ENCODE measurements at places on chromosomes 4 and X. TPM values are rescaled to one million over a fixed set of nuclear protein-coding genes. Genes with fewer than 3 reads are reported as not detected.

DNA sequence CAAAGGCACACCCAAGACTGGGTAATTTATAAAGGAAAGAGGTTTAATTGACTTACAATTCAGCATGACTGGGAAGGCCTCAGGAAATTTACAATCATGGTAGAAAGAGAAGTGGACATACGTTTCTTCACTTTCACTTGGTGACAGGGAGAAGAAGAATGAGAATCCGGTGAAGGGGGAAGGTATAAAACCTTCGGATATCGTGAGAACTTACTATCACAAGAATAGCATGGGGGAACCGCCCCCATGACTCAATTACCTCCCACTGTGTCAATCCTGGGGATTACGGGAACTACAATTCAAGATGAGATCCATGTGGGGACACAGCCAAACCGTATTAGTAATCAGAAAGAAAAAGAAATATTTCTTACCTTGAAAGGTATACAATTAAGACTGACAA lies 782.9 kb upstream of the HS3ST1 start:
- DNase-seq: no peak

- peak; percentile 57 for DNase-seq
Observed at GRCh38 chrX:69101683-69102251, 63.5 kb downstream of the PJA1 start.

DNA sequence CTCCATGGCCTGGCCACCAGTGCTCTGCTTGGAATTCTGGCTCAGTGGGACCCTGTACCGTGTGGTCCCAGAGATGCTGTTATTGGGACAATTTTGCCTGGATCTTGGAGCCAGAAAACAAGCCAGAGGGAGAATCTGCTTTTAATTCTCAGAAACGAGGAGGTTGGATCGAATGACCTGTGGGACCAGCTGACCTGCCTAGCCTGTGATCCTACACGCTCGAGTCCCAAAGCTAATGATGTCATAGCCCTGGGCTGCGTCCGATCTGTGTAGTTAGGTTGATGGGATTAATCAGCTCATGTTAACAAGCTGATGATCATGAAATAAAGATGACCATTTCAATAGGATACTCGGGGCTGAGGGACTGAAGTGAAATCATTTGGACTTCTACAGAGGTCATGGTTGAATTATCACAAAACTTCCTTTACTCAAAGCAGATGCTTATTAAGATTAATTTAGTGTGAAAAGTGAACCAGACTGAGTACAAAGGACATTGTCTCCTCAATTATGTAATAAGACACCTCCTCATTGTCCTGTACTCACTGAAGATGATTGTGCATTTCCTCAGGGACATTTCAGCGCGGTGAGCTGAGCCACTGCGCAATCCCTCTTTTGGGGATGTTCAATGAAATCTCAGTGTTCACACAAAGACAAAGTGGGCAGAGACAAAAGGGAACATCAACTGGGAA lies 51.9 kb upstream of the STX18 start:
- DNase-seq: no peak

TKTL1 gene
- total RNA-seq: 1.5 TPM

- peak; percentile 19 for DNase-seq
Observed at GRCh38 chr4:40307627-40308497, 27.3 kb upstream of the CHRNA9 start.

CBLL2 gene
- total RNA-seq: not detected

RWDD4 gene
- 18.5 TPM for total RNA-seq

GRCh38 chrX:19496711-19497110 lies 18.6 kb downstream of the MAP3K15 start:
- no peak for DNase-seq

DNA sequence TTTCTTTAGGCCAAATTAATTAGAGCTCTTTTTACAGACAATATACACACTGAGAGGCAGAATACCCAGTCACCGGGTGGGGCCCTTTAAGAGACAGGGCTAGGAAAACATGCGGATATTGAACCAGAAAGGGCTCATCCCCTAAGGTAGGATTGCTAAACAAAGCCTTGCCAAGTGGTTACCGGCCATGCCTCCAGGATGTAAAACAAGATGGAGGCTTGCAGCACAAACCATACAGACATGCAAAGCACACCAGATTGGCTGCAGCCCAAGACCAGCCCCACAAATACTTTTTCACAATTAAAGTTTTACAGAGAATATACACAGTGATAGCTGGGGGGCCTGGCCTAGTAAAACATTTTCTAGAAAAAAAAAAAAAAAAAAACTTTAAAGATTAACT lies 210.0 kb downstream of the KLHL4 start:
- no peak for DNase-seq

DNA sequence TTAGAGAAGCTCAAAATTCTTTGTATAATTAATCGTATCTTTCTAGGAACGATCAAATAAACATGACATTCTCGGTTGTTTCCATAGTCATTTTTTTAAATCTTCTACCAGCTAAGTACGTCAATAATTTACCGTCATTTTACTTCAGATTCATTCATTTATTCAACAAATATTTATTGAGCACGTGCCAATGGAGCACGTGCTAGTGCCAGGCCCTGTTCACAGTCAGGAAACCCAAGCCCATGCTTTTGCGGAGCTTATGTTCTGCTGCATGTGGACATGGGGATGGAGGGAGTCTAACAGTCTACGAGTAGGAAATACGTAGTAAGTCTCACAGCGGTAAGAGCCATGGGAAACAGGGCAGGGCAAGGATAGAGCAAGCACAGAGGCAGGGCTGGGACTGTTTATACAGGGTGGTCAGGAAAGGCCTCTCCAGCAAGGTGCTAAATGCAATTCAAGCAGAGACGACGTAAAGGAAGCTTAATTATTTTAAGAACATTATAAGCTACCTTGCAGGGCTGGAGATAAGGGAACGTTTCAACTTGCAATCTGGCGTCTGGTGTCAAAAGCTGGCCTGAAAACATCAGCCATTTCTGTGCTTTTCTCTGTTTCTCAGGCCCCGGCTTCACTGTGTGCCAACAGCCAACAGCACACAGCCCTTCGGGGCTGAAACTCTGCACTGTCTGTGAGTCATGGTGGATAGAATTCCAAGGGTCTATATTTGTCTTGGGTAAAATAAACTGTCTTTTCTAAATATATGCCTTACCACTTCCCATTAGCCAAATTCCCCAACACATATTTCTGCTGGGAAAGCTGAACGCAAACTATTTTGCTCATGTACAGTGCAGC lies 517.1 kb upstream of the ZFP42 start:
- DNase-seq: peak; percentile 18

TRAPPC11 gene
- 80.1 TPM for total RNA-seq

AREG gene
- total RNA-seq: 3.3 TPM

VCX gene
- total RNA-seq: not detected

TLR3 gene
- 13.2 TPM for total RNA-seq

GRCh38 chr4:59960143-59960542 lies 1240.0 kb upstream of the ADGRL3 start:
- no peak for DNase-seq

DNA sequence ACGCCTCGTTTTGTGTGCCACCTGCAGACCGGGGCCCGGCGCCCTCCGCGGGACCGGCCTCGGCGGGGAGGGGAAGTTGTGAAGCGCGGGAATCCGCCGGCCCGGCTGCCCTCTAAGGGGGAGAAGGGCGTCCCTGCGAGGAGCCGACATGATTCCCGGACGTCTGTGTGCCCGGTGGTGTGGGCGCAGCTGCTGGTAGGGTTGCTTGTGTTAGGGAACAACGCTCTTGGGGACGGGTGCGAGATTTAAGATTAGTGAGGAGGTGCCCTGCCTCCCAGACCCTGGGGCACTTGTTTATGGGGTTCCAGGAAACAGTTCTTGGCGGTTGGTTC lies 627 bp downstream of the CDKN2AIP start:
- no peak for DNase-seq

TEC gene
- total RNA-seq: 19.8 TPM

EFHC2 gene
- 8.3 TPM for total RNA-seq

RGN gene
- total RNA-seq: 7.1 TPM

ATOH1 gene
- not detected for total RNA-seq

CBR4 gene
- 32.1 TPM for total RNA-seq

ARHGAP10 gene
- total RNA-seq: 23.6 TPM

- peak; percentile 72 for DNase-seq
Observed at GRCh38 chr4:75919920-75920319, 17.7 kb upstream of the PPEF2 start.

DNA sequence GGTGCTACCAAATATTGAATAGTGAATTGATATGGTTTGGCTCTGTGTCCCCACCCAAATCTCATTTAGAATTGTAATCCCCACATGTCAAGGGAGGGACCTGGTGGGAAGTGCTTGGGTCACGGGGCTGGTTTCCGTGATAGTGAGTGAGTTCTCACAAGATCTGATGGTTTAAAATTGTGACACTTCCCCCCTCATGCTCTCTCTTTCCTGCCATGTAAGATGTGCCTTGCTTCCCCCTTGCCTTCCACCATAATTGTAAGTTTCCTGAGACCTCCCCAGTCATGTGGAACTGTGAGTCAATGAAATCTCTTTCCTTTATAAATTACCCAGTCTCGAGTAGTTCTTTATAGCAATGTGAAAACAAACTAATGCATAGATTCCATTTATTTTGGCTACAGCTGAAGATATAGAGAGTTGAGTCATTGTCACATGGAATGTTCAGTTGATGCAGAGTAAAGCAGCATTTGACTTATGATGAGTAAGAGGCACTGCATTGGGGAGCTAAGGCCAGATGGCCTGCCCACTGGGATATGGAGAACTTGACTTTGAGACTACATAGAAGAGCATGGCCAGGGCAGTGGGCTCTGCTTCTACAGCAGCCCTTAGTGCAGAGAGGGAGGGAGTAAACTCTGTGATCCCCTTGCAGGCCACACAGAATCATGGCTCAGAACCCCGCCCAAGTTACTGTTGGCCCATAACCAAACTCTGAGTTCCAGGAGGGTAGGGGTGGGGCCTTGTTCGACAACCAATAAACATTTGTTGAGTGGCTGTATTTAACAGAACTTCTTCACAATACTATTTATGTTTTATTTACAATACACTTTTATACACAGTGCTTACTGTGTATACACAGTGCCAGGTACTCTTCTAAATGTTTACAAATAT lies 34.2 kb downstream of the RAI2 start:
- DNase-seq: no peak

- DNase-seq: no peak
Observed at GRCh38 chr4:874056-874455, 48.1 kb upstream of the CPLX1 start.

GRCh38 chr4:7646384-7647061 lies 211.8 kb upstream of the PSAPL1 start:
- no peak for DNase-seq

- no peak for DNase-seq
Observed at GRCh38 chr4:3305610-3306371, 13.0 kb downstream of the RGS12 start.

ZNF157 gene
- 0.40 TPM for total RNA-seq

HTT-AS gene
- not detected for total RNA-seq

MBTPS2 gene
- total RNA-seq: 21.7 TPM

APOO gene
- 8.9 TPM for total RNA-seq

All from lung (tissue), 17 donors.